ENCODE measurements at places on chromosomes 13 and 19.
A peak's percentile ranks its signal among the peaks of the same experiment; 100 is the strongest.

GRCh38 chr13:60324131-60324530 is 72.9 kb upstream of the TDRD3 start:
- DNase-seq = no peak

DNA sequence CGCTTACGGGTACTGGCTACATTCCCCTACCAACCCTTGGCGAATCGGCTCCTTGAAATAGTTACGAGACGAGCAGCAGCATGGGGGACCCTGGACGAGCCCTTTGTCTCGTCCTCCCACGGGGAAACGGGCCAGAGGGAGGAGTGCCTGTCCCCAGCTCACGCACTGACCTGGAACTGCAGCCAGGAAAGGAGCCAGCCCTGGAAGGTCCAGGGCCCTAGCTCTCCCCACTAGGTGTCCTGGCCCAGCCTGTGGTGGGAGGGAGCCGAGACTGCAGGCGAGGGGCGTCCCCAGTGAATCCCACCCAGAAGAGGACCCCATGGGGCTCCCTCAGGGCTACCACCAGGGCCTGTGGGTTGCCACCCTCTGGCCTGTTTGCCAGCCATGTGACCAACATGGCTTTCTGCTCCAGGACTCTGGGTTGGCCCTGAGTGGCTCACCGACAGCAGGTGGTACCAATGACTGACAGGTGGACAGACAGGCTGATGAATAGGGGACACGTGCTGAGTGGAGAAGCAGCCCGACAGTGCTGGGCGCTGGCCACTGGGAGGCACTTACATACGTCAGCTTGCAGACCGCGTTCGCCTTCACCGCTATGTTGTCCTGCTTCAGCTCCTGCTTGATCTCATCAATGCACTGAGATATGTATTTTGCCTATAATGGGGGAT is 13.2 kb downstream of the AP3D1 start:
- no peak for DNase-seq

GRCh38 chr13:75530549-75530961 is 7.1 kb downstream of the COMMD6 start:
- no peak for DNase-seq

- no peak for DNase-seq
Observed at GRCh38 chr19:8511573-8512101, 2.3 kb downstream of the ZNF414 start.

DNA sequence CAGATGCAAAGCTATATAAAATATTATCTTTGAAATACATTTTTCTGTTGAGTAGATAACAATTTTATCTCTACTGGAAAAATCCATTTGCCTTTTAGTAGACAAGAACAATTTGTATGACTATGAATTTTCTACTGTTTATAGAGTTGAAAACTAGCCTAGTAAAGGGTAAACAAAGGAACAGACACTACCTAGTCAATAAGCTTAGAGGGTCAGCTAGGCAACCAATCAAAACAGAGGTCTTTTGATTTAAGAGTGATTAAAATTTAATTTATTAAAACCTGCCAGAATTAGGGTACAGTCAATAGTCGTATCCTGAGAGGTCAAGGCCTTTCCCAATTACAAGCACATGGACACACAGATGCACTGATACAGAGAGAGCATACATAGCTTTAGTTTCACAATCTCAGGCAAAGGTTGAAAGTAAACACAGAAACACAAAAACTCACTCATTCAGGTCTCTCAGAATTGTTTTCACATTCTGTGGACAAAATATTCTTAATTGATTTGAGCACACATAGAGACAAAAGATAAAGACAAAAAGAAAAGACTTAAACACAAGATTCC is 24.5 kb upstream of the GPC6 start:
- DNase-seq = no peak

- no peak for DNase-seq
Observed at GRCh38 chr19:16316506-16316882, 8.1 kb upstream of the KLF2 start.

- DNase-seq = no peak
Observed at GRCh38 chr13:43804461-43805070, 17.8 kb upstream of the ENOX1 start.

GRCh38 chr13:32415019-32415418 is 12.9 kb downstream of the N4BP2L1 start:
- DNase-seq = no peak

- DNase-seq = no peak
Observed at GRCh38 chr19:51421229-51422052, 4.0 kb upstream of the SIGLEC10 start.

DNA sequence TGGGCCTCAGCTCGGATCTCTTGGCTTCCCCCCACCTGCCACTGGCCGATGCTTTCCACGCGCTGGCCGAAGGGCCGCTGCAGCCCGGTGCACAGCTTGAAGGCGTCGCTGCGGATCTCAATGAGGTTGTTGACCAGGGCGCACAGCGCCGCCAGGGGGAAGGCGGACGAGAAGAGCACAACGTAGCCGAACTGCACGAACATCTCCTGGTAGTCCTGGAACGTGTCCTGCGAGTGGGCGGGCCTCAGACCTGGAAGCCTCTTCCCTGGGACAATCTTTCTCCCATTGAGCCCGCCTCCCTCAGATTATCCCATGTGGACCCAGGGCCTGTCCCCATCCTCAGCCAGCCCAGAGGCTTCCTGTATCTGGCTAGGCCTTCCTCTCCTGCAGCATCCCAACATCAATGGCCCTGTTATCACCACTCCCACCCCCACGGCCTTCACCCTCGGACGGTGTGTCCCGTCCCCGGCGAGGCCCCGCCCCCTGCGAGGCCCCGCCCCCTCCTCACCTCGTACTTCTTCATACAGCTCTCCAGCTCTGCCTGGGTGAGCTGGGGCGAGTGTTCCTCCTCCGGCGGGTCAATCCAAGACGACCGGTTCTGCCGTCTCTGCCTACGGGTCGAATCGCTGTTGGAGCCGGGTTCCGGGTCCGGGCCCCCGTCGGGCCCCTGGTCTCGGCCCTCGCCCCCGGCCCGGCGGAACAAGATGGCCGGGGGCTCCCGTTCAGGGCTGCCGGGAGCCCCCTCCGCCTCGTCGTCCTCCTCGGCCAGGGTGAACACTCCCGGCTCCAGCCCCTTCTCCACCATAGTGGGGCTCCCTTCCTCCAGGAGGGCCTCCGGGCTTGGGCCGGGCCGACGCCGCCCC is 6.8 kb downstream of the ANO8 start:
- DNase-seq = peak; percentile 35

- DNase-seq = no peak
Observed at GRCh38 chr13:73481886-73482445, 423.2 kb downstream of the KLF5 start.

DNA sequence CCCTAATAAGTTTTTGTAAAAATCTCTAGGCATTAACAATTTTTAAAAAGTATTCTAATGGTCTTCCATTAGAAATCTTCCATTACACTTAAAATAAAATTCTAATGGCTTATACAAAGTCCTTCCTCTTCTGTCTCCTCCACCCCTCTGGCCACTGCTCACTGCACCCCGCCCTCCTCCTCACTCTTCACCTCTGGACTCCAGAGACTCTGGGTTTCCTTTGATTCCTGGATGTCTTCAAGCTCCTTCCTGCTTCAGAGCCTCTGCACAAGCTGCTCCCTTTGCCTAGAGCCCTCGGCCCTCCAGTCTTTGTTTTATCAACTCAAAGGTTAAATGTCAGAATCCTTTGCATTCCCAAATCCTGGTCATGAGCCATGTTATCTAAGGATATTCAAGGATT is 20.8 kb downstream of the TNFSF14 start:
- no peak for DNase-seq

- DNase-seq = no peak
Observed at GRCh38 chr19:48568345-48568886, 16.4 kb downstream of the SULT2B1 start.

DNA sequence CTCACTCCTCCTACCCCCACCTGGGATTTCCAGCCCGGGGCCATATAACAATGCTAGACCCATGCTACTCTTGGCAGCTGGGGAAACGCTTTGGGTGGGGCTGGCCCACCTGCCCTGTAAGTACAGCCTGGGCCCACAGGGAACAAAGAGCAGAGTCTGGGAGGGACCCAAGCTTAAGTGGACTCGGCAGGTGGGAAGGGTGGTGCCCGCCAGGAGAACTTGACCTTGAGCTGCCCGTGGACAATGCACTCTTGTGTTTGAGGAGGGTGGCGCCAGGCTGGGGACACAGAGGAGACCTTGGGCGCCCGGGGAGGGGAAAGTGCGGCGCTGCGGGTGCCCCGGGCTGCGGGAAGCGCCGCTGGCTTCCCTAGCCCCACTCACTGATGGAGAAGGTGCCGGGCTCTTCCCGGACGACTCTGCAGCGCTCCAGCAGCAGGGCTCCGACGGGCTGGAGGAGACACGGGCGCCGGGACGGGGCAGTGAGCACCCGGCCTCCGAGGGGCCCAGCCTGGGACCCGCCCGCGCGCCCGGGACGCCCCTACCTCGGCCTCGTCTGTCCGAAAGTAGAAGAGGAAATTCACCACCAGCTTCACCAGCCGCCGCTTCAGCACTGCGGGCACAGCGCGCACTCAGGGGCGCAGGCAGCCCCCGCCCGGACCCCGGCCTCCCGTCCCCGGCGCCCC is 607 bp downstream of the PLEKHJ1 start:
- DNase-seq = no peak

GRCh38 chr13:78035500-78035899 is 116.9 kb upstream of the EDNRB start:
- no peak for DNase-seq
